ENCODE measurements at places on chromosomes 16 and 17.

- no peak for DNase-seq
Observed at GRCh38 chr17:82321947-82322466, 4.6 kb upstream of the CD7 start.

DNA sequence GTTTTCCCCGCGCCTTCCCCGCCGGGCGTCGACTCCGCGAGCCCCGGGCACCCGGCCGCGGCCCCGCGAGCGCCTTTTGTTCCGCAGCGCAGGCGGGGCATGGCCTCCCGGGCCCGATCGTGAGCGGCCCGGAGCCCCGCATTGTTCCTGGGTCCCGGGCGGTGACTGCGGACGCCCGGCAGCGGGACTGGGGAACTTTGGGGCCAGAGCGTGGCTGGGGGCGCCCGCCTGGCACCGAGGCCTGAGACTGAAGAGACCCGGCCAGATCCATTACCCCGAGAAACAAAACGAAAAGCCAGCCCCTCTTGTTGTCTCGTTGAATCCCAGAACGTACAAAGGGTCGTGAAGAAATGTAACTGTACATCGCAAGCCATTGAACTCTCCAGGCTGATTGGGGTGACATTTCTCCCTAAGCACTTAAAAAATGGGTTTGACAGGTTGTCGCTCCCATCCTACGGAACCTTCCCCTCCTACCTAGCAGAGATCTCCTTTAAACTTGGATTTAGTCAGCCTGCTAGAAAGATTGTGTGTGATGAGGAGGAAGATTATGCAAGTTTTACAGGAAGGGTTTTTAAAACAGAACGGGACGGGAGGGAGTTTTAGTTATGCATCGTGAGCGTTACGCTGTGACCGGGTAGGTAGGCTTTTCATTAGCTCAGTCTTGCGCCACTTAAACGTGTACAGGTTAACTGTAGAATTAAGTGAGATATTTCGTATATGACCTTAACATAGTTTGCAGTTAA lies 825 bp downstream of the METTL9 start:
- DNase-seq: no peak

DNA sequence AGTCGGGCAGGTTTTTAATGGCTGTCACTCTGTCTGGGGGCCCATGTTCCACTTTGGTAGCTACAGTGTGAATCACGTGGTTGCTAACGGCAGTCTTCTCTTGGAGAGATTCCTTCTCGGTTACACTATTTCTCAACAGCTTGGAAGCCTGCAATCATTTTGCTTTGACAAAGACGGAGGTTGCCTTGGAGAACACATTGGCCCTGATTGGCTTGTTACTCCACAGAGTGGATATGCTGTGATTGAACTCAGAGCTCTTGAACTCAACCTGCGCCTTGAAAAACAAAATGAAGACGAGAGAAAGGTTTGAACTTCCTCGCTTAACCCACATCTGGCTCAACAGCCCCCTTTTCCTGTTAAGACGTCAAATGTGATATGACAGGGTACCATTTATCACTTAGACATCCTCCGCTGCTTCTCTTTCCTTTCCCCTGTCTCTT lies 218.9 kb downstream of the MAF start:
- DNase-seq: no peak

DNA sequence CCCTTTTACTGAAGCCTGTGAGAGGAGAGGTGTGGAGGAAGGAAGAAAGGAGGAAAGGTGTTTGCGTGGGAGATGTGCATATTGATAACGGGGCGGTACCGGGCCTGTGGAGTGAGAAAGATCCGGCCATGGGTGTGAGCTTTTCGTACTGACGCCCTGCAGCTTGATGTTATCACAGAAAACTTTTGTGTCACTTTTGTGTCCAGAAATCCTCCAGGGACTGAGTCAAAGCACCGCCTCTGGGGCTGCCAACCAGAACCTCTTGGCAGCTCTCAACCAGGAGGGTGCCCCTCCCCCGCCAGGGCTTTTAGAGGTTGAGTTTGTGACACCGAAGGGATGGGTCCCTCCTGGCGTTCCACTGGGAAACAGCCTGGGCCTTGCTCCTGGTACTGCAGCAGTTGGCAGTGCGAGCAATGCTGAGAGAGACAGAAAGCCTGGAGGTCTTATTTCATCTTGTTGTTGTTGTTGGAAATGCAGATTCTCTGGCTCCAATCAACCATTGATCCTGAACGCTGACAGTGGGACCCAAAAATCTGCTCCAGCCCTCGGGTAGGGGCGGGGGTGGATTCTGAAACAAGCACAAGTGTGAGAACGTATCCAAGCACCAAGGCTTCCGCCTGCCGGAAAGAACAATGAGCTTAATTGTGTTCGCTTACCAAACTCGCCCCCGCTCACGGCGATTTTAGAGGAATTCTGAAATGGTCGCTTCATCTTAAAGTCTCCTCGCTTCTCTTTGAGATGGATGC lies 65.0 kb downstream of the CRISPLD2 start:
- DNase-seq: no peak

GRCh38 chr17:236641-237405 lies 55.4 kb upstream of the DOC2B start:
- DNase-seq: no peak

GRCh38 chr17:73822371-73822770 lies 178.1 kb upstream of the SDK2 start:
- DNase-seq: no peak

GRCh38 chr17:60443713-60444112 lies 21.4 kb downstream of the CHCT1 start:
- DNase-seq: no peak

DNA sequence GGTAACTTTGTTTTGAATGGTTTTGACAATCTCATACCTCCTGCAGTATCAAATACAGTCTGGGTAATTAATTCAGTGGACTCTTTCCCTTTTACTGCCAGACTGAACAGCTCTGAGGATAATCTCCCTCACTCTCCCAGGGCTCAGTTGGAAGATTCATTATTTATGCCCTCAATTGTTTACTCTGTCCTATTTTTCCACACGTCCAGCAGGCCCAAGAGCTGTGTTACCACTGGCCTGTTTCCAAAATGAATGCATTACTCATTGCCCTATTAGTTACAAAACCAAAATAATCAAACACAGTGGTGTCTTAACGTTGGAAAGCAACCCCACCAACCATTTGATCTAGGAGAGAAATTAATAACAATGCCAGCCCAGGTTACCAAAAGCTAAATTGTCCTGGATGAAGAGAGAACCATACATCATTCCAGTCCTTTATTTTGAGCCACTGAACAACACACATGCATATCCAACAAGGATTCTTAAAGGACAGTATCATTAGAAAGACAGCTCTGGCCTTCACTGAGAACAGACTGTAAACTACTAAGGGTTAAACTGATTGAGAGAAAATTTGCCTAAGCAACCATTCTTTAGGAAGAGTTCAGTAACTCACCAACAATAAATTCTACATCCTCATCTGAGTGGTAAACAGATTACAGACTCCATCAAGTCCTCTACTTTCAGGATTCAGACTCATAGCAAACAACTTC lies 34.5 kb downstream of the FAM222B start:
- peak; percentile 53 for DNase-seq

GRCh38 chr17:55452139-55452790 lies 30.6 kb upstream of the MMD start:
- no peak for DNase-seq

DNA sequence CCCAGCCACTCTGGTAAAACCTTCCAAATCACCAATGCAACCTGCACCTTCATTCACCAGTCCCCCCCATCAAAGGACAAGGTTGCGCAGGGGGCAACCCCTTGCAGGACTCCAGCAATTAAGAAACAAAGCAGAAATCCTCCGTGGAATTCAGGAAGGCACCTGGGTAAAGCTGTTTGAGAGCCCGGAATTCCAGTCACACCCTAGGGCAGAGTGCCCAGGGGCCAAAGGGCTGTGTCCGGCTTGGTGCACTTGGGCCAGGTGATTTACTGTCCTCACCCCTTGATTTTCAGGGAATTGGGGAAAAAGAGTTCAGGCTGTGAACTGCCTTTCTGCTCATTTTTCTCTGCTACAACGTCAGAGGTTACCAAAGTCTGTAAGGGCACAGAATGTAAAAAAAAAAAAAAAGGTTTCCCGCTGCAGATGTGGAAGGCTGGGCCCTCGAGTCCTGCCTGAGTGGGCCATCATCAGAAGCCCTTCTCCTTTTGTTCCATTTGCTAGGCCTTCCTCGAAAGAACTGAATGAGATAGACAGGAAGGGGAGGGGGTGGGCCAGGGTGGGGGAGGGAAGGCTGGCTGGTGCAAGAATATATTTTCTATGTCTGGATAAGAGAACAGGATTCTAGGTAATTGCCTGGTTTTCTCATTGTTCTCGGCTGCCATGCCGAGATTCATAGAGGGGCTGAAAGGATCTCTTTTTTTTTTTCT lies 266.5 kb upstream of the PSMD7 start:
- no peak for DNase-seq

GRCh38 chr16:4678596-4678995 lies 14.8 kb upstream of the NUDT16L1 start:
- DNase-seq: no peak

GRCh38 chr17:81323411-81323868 lies 28.3 kb upstream of the SLC38A10 start:
- no peak for DNase-seq

GRCh38 chr17:44956998-44957981 lies 9.7 kb upstream of the KIF18B start:
- DNase-seq: no peak

- no peak for DNase-seq
Observed at GRCh38 chr17:80423536-80424225, 8.7 kb downstream of the ENDOV start.

- DNase-seq: no peak
Observed at GRCh38 chr17:28282596-28282995, 36.4 kb upstream of the TMEM97 start.

- no peak for DNase-seq
Observed at GRCh38 chr16:66382171-66382965, 15.9 kb downstream of the CDH5 start.

DNA sequence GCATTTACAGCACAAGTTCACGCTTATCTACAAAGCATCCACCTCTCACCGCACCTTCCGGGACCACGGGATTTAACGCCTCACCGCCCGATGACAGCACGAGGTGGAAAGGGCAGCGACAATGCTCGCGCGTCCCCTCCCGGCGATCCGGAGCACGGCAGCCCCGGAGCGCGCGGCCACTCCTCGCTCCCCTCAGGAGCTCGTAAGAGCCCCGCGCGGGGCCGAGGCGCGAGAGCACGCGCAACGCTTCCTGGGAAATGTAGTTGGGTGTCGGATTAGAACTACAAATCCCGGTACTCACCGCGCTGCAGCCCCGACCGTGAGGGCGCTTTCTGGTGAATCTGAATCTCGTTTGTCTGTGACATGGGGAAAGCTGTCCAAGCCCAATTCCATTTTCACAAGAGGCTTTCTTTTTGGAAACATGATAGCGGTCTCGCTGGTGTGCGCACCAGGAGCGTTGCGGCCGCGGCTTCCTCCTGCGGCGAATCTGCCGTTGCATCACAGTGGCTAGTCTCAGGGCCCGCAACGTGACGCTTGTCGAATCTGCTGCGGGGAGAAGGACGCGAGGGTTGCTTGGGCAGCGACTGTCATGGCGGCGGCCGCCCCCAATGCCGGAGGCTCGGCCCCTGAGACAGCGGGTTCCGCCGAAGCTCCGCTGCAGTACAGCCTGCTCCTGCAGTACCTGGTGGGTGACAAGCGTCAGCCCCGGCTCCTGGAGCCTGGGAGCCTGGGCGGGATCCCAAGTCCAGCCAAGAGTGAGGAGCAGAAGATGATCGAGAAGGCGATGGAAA lies at the start of gene TIMM22:
TSS of gene TIMM22 (plus strand) at position 576 of the 791 bp plus-strand sequence. CDS start at position 590, 14 bp downstream.
- peak; percentile 96 for DNase-seq

DNA sequence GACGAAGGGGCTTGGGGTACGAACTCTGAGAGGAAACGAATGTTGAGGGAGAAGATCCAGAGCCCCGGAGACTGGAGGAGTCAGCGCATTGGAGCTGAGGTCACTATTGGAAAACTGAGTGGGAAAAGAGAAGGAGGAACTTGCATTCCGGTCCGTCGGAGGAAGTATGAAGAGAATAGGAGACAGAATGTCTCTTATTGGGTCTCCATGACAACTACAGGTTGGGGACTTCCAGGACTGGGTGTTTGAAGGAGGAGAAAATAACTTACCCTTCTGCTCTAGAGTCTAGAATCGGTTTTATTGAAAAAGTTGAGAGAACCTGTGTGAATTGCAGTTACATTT lies 537 bp downstream of the GOSR1 start:
- DNase-seq: no peak

DNA sequence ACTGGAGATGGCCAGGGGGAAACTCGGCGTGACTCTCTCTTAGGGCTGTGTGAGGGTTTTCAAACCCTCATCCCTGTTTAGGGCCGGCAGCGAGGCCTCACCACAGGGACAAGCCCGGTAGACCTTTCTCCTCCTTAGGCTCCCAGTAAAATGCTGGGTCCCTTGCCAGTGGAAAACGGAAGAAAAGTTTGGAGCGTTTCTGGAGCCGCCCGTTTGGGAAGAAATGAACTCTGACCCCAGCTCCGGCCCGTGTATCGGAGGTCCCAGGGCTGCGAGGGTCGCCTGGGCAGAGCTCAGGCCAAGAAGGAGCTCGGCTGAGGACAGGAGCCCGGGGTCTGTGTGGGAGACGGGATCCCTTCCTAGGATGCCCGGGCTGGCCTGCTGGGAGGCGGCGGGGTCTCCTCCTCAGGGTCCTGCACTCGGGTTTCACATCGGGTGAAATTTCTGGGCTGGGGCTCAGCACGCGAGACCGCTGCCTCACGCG lies 23.2 kb downstream of the ZNF213 start:
- DNase-seq: no peak

DNA sequence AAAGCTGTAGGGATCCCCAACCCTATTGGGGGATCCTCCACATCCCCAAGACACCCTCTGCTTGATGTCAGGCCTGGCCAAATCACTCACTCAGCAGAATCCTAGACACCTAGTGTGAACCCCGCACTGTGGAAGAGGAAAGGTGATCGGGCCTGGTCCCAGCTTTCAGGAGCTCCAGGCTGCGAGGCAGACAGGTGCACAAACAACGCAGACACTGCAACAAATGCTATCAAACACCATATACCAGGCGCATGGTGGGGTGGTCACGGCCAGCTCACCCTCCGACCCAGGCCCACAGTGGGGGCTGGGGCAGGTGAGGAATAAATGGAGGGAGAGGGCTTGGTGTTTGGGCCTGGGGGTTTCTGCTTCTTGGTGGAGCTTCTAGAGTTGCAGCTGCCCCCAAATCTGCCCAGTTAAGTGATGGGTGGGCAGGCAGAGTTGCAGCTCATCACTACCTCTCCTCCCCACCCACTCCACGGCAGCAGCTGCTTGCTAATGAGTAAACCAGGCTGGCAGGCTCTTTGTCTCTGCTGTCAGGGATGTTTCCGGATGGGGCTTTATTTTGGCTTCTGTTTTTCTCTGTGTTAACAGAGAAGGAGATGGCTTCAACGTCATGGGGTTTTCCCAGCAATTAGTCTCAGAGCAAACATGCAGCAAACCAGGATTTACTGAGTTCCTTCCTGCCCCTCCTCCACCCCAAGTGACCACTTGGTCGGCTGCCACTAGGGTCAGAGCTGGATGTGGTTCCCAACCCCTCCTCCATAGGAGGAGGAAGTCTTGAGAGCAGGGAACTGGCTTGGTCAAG lies 46.6 kb downstream of the PECAM1 start:
- DNase-seq: no peak

- no peak for DNase-seq
Observed at GRCh38 chr16:70634861-70635260, 11.5 kb upstream of the IL34 start.

DNA sequence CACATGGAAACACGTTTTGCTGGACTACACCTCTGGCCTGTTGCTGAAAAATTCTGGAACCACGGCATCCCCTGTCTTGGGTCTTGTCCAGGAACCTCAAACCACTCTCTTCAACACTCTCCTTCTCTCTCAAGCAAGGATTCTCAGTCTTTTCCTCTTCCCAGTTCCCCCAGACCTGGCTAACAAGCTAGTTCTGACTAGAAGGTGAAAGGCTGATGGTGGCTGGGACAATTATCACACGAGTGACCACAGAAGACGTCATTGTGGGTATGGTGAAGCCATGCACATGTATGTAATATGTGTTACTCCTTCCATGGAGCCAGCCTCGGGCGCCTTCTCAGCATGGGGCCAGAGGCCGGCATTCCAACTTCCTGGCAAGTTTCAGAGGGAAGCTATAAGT lies 123.0 kb downstream of the CDYL2 start:
- DNase-seq: no peak
